ENCODE measurements at places on chromosomes 11 and 22.

DNA sequence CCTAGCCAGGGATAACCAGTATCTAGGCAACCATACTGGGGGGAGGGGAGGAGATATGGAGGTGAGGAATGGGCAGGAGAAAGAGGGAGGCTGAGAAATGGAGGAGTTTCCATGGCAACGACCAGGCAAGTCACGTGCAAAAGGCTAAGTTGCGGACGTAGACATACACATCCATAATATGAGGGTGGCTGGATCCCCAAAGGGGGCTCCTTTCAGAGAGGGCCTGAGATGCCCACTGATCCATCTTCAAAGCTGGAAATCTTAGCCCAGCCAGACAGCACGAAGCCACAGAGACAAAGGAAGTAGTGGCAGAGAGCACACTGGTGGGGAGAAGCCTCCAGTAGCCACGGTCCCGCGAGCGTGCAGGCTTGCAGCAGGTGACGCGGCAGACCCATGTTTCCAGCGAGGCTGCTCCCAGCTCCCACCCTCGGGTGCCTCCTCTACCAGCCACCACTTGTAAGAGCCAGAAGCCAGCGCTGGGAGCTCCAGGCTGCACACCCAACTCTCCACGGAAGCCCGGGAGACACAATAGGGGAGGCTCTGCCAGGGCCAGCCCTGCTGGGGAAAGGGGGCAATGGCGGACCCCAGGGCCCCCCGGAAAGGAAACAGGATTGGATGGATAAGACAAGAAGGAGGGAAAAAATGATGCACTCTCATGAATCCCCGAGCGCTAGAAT is 938 bp downstream of the FXYD6 start:
- DNase-seq: peak; percentile 8

DNA sequence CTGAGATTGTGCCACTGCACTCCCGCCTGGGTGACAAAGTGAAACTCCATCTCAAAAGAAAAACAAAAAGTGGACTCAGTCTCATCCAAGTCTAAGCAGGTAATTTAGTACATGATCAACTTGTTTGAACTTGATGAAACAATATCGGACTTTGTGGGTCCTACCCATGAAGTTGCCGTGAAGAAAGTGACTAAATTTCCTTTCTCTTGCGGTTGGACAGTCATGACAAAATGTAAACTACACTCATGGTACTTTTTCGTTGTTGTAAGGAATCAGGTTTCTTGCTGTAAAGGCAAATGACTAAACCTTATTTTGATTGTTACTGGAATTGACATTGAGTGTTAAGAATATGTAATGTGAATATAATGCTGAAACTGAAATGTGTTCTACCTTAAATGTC is 164.5 kb upstream of the PLET1 start:
- DNase-seq: no peak

DNA sequence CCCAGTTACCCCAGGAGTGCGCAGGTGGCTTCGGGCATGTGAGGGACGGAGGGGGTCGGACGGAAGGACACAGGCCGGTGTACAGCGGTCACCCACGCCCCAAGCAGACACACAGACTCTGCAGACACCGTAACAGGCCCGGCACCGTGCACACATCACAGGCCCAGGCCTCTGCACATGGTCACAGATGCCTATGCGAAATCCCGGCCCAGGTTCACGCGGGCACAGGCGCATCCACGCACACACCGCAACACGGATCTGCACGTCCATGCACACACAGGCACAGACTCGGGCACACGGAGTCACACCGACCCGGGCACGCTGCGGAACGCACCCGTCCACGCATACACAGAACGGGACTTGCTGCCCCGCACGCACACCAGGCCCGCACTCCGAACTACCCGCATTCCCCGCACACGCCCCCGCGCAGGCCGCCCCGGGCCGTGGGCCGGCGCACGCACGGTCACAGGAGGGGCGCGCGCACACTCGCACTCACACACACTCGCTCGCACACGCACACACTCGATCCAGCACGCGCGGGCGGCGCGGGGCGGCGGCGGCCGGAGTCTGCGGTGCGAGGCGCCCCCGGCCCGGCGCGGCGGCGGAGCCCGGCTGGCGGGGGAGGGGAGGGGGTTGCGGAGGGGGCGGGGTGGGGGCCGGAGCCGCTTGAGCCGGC is at the start of gene MGAT3:
Gene MGAT3, plus strand, starts transcription at position 491 of the 676 bp plus-strand sequence. CDS start 30,336 bp downstream, outside the sequence.
- no peak for DNase-seq

DNA sequence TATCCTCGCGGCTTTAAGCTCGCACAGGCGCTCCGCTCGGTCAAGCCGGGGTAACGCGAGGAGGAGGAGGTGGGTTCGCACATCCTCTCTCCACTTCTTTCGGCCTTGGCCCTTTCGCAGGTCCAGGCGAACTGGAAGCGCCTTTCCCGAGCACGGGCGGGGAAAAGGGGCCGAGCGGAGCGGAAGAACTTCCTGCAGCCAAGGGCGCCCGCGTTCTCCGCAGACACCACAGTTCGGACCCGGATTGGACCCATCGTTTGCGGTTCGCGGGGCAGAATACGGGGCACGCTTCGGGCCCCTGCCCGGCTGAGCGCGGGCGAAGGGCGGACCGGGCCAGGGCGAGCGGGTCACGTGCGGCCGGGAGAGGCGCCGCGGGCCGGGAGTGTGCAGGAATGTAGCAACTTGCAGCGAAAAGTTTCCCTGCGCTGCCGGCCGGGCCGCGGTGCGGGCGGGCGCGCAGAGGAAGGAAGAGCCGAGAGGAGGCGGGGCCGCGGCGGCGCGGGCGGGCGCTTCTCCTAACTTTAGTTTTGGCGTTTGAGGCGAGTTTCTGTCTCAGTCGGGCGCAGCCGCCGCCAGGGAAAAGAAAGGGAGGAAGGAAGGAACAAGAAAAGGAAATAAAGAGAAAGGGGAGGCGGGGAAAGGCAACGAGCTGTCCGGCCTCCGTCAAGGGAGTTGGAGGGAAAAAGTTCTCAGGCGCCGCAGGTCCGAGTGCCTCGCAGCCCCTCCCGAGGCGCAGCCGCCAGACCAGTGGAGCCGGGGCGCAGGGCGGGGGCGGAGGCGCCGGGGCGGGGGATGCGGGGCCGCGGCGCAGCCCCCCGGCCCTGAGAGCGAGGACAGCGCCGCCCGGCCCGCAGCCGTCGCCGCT is at the start of gene YAP1:
Gene YAP1, plus strand, starts transcription at position 552 of the 865 bp plus-strand sequence. CDS start 402 bp downstream, outside the sequence.
- peak; percentile 54 for DNase-seq

DNA sequence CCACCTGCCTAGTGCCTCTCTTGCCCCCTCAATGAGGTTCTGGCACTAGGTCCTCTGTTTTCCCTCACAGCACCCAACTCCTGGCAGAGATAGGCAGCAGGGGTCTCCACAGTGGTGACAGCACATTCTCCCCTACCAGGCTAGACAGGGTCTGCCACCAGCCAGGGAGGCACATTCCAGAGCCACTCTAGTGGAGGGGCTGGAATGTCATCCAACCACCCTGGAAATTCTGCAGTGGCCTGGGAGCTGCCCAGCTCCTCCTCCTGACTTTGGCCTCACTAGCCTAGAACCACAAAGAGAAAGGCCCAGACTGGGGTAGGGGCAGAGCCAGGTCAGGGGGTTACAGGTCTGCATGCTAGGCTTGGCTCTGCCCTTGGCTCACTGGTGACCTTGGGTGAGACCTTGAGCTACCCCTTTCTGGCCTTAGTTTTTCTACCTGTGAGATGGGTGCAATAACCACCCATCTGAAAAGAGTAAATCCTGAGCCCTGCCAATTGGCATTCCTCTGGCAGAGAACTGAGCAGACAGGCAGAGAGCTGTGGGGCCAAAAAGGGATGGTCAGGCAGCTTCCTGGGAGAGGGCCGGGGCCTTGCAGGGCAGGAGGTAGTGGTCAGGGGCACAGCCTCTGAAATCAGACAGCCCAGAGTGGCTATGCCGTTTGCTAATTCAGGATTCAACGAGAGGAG is 7.1 kb downstream of the P2RY2 start:
- DNase-seq: no peak

- no peak for DNase-seq
Measured at GRCh38 chr11:70900540-70900939, 351.8 kb downstream of the SHANK2 start.

GRCh38 chr11:86511086-86511551 is 136.4 kb downstream of the CCDC81 start:
- no peak for DNase-seq

GRCh38 chr11:31139479-31139878 is 230.1 kb downstream of the DCDC1 start:
- no peak for DNase-seq

DNA sequence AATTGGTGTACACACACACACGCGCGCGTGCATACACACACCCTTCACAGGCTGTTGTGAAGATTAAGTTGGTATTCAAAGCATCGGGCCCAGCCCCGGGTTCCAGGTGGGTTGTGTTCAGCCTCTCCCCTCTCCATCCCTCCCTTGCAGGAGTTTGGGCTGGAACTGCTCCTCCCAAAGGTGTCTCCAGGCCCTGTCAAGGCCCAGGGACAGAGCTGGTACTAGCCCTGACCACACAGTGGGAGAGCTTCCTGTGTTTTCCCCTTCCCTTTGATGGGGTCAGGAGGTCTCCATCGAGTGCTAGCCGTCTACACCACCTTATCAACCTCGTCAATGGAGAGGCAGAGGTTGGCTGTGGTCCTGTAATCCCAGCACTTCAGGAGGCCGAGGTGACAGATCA is 36.5 kb upstream of the CSNK1E start:
- DNase-seq: no peak

DNA sequence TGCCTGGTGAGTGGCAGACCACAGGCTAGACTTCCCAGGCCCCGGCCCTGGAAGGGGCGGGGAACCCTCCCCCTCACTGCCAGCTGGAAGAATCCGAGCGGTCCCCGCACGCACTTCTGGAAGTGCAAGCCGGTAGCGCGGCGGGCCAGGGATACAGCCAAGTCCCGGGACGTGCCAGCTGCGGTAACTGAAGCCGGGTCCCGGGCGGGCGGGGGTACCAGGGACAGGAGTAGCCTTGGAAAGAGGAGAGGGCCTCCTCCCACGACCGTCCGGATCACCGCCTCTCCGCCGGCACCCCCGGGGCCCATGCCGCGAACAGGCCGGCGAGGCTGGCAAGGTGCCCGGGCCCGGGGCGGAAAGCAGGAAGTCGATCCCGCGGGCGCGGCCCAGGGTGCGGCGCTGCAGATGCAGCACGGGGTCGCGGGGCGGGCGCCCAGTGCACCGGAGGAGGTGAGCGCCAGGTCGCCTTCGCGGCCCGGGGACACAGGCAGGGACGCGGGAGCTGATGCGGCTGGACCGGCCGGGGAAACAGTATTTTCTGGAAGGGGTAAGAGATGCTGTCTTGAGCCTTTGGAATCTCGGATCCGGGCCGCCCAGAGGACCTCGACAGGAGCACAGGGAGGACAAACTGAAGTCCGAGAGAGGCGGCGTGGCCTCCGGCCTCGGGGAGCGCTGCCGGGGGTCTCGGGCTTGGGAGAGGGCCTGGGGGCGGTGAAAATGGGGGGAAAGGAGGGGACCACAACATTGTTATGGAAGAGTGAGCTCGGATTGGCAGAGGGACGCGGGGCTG is 783 bp upstream of the SLC35C1 start:
- DNase-seq: peak; percentile 54

DNA sequence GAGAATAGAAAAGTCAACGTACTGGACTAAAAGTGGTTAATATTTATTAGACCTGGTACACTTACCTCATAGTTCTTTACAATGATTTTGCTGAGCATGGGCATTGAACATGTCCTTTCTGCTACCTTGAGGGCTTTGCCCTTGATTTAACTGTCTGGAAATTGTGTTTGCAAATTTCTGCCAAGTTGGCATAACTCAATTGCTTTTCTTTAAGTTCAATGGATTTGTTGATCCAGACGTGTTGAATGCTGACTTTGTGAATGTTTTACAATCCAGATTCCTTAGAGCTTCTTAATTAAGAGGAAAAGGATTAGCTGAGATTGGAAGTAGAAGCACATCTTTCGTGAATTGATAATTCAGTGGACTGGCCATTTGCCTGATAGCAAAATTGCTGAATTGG is 7.2 kb upstream of the OR4X2 start:
- DNase-seq: no peak
